Fibroblast of lung (primary cell): ENCODE measurements at places on chromosomes 16 and 17. TPM values are rescaled to one million over a fixed set of nuclear protein-coding genes. Genes with fewer than 3 reads are reported as not detected.

Gene ST6GALNAC2
- total RNA-seq: 0.83 and 1.0 TPM in 2 replicates

Gene PMFBP1
- total RNA-seq: 0.17 and 0.51 TPM in 2 replicates

Gene DNAH9
- not detected in 2 replicates for total RNA-seq

Gene AURKB
- total RNA-seq: 0.26 and 8.4 TPM in 2 replicates

Gene TBC1D3L
- total RNA-seq: 1.8 and 4.8 TPM in 2 replicates

Gene KRT9
- total RNA-seq: not detected in 2 replicates

Gene MMP28
- total RNA-seq: 2.8 and 4.6 TPM in 2 replicates
